H54 (cell line): ENCODE measurements at places on chromosomes 16 and 17.

DNA sequence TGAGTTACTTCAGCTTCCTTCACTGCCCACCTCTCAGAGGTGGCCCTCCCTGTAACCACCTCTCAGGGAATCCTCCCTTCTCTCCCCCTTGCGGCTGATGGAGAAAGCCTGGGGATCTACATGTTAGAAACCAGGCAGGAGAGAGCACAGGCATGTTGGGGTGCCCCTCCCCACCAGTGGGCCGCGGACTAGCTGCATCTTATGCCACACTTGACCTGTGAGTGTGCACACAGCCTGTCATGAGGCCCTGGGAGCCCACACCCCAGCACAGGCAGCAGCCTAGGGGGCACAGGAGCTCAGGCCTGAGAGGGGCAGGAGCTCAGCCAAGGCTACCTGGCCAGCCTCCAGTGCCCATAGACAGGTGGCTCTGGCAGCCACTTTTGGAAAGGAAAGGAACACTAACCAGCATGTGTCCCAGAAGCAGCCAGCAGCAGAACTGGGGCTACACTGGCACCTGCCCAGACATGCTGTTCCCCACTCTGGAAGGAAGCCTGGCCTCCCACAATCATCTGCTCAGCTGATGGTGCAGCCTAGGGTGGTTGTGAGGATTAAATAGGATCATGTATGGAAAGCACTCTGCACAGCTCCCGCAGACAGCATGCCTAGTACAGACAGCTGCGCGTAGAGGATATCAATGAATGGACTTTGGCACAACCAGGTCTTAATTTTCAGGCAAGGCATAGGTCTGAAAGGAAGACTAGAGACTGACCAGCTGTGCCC lies 60.5 kb downstream of the TMEM132E start:
- no peak for DNase-seq

- DNase-seq: no peak
Measured at GRCh38 chr16:47848421-47849109, 307.2 kb downstream of the ABCC12 start.

DNA sequence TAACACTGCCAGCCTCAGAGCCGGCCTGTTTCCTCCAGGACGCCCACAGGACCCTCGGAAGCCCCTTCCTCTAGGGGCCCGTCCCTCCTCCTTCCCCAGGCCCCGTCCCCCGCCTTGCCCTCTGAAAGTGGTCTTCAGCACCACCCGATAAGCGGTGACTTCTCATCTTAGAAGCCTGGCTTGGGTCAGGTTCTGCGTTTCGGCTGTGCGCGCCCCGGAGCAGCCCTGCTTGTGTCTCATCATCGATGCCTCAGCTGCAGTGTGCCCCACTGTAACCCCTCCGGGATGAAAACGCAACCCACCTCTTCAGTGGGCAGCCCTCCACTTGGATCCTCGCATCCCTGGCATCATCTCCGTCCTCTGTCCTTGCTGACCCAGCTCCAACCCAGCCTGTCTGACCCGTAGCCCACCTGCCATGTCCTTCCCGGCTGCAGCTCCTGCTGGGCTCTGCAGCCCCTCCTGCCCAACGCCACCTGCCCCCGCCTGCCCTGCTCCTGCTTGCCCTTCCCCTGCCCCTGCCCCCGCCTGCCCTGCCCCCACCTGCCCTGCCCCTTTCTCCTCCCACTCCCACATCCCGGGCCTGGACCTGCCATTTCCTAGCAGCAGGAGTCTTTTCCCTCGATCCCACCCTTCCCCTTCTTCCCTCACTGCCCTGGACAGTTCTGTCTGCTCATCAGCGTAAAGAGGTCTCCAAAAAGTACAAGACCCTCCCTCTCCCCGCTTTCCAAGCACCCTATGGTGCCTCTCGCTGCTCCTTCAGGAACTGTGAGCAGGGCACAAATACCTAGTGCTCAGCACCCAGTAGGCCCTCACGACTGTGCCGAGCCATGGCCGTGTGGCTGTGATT lies 112.5 kb upstream of the CHMP6 start:
- no peak for DNase-seq

GRCh38 chr17:40694584-40694983 lies 9.0 kb downstream of the KRT24 start:
- no peak for DNase-seq
